ENCODE measurements at places on chromosomes 12 and 14.

- no peak for DNase-seq
Observed at GRCh38 chr12:75707983-75708382, 196.6 kb upstream of the KRR1 start.

DNA sequence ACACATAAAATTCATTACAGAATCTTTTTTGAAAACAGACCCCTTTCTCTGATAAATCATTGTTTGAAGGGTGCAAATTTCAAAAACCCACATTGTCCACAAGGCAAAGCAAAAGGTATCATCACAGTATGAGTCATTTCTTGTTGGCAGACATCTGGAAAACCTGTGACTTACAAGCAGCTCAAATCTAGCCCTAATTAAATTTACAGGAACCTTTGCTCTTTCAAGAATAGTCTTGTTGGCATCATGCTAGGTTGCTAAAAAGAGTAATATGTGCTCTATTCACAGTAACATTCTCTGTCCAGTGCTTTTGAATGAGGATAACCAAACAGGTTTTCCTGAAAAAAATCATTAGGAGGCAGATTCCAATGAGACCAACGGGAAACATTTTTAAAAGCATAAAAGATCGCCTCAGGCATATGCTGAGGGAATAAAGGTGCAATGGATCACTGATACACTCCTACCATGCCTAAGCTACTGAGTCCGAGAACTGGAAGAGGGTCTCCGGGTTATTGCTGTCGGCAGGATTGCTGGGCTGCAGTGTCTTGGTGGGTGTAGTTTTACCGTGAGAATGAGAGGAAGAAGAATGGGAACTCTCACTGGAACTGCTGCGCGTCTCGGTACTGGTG, 55.5 kb upstream of the TTC7B start:
- DNase-seq = no peak

GRCh38 chr14:24774187-24774915, 140.4 kb upstream of the GZMB start:
- DNase-seq = no peak

DNA sequence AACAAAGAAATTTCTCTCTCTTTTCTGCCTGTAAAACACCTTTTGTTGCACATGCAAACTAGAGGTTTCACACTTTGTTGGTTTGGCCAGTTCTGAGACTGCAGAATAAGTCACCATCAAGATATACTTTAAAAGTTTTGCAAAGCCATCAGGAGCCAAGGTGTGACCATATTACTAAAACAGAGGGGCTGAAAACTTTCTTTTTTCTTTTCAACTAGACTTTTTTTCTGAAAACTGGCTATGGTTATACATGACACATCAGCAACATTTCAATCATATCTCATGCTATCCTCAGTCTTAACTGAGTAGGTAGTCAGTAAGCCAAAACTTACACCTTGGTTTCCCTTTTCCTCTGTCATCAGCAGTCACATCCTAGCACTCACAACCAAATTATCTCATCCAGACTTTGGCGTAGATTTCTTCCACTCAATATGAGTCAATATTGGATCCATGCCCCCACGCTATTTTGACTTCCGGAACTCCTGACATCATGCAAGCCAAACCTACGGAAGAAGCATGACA, 4.1 kb upstream of the IFNG start:
- no peak for DNase-seq

GRCh38 chr12:39620659-39621658, 1.4 kb upstream of the ABCD2 start:
- no peak for DNase-seq
